T-cell (primary cell): ENCODE measurements at places on chromosomes 16 and 17. TPM values are rescaled to one million over a fixed set of nuclear protein-coding genes. Genes with fewer than 3 reads are reported as not detected.

- H3K4me3 ChIP-seq, result no peak overlapping the region
- no peak for DNase-seq
- H3K27ac ChIP-seq, result no peak overlapping the region
- no peaks in the 10 kb centered on the region for H3K36me3 ChIP-seq
- H3K4me1 ChIP-seq, result peaks cover 30% of the 10 kb centered on the region
Measured at GRCh38 chr17:32529604-32530003, 42.8 kb downstream of the CDK5R1 start.

Gene WFIKKN1
- 1.2 TPM for total RNA-seq

Gene KRT27
- not detected for total RNA-seq

DNA sequence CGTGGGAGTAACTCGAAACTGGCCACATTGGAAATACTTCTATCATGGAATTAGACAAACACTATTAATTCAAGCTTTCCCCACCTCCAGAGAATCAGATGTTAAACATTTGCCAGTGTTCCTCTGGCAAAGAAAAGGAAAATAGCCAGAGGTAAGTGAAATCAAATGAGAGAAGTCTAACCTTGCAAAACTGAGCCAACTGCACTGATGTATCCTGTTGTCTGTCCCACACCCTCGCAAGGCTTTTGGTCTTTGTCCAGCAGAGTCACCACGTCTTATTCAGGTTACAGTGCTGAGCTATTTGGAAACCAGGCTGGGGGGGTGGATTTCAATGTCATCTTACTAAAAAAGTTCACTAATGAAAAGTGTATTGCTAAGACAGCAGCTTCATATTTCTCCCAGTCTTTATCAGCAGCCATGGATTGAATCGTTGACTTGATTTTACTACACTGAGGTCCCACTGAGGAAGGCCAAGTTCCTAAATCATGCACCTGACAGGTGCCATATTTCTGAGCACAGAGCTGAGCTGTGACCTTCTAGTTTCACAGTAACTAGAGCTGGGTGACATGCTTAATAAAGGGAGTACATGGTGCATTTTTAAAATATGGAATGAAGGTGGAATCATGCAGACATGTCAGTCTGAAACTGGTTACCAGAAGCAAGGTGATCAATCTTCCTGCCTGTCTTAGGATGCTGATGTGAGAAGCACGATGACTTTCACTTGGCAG lies 85.2 kb upstream of the HSBP1 start:
- H3K4me3 ChIP-seq, result no peak overlapping the region
- no peak overlapping the region for H3K27ac ChIP-seq
- H3K4me1 ChIP-seq, result no peaks in the 10 kb centered on the region

DNA sequence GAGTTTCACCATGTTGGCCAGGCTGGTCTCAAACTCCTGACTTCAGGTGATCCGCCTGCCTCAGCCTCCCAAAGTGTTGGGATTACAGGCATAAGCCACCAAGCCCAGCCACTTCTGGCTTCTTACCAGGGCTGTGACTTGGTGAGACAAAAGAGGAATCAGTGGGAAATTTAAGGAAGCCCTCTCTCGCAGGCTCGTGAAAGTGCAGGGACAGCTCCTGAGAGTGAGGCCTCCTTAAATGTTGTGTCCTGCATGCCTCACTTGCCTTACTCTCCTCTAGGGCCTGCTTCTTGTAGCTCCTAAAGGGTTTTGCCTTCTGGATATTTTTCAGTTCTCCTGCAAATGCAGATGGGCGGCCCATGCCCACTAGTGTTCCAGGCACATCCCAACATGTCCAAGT lies 5.2 kb downstream of the AHSP start:
- no peaks in the 10 kb centered on the region for H3K27me3 ChIP-seq
- peaks cover 20% of the 10 kb centered on the region for H3K4me1 ChIP-seq
- no peaks in the 10 kb centered on the region for H3K36me3 ChIP-seq
- DNase-seq, result no peak
- H3K27ac ChIP-seq, result no peak overlapping the region

DNA sequence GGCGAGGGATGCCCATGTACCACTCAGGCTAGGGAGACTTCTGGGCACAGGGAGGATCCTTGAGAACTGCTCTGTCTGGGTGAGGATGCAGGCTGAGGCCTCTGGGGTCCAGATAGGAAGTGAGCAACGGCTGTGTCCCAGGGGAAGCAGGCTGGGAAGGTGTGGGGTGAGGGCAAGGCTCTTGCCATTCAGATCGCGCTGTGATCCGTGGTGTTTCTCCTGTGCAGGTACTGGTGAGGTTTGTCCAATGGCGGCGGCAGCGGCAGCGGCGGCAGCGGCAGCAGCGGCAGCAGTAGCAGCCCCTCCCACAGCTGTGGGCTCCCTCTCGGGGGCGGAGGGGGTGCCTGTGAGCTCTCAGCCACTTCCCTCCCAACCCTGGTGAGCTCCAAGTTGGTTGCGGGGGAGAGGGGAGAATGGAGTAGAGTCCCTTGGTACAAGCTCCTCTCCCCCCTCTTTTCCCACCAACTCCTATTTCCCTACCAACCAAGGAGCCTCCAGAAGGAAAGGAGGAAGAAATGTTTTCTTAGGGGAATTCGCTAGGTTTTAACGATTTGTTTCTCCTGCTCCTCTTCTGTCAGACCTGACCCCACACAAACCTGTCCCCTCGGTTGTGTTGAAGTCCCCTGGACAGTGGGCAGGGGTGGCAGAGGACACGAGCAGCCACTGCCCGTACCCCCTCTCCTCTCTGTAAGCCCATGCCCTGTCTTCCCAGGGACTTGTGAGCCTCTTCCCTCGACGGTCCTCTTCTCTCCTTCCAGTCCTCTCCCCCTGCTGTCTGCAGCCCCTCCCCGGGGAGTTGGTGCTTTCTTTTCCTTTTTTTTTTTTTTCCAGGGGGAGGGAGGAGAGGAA lies 1.9 kb upstream of the PRRT2 start:
- H3K4me1 ChIP-seq, result peaks cover 34% of the 10 kb centered on the region
- peaks cover 16% of the 10 kb centered on the region for H3K27me3 ChIP-seq

Gene SLC22A31
- total RNA-seq, result 0.49 TPM
